Left ventricle myocardium inferior (tissue), 1 donor: ENCODE measurements at places on chromosomes 13 and 19. TPM values are rescaled to one million over a fixed set of nuclear protein-coding genes. Genes with fewer than 3 reads are reported as not detected.

The ZNF93 gene
- 1.3 TPM for total RNA-seq

DNA sequence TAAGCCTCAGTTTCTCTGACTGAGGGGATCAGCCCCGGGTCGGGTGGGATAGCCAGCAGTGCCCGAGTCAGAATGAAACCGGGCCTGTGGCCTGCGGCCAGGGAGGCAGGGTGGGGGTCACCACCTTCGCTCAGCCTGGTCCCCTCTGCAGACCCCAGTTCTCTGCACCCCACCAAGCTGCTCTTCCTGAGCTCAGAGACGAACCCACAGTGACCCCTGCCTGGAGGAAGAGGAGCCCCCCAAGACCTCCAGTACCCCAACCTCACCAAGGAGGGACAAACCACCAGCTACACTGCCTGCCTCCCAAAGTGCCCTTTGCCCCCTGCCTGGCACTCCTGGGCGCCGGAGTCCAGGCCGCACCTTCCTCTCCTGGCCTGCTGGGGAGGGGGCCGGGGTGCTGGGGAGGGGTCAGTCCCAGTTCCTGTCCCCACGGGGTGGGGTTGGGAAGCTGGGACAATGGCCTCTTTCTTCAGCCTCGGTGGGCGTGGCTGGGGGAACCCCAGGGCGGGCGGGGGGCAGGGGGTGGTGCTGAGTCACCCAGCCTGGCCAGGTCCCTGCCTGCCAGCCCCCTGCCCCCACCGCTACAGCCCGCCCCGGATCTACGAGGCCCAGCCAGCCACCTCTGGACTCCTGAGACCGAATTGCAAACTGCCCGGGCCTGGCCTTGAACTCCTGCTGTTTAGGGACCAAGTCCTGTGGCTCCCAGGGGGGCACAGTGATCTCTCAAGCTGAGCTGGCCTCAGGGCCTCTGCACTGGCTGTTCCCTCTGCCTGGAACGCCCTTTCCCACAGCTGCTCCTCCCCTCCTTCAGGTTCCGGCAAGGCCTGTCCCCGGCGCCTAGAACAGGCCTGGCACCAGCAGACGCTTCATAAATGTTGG, 14.3 kb downstream of the ZBTB7A start:
- no peak for DNase-seq

DNA sequence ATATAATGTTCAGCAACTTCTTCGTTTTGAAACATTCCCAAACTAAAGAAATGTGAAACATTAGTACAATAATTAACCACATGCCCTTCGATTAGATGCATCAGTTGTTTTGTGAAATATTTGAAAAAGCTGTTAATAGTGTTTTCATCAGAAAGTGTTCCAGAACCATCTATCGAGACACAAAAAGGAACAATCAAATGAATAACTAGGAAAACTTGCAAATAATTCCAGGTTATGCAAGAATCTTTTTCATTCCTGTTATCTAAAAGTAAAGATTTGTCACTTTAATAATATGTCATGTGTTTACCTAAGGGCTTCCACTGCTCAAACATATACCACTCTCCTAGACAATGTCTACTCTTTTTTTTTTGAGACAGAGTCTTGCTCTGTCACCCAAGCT, 904.2 kb upstream of the MIR17HG start:
- no peak for DNase-seq

DNA sequence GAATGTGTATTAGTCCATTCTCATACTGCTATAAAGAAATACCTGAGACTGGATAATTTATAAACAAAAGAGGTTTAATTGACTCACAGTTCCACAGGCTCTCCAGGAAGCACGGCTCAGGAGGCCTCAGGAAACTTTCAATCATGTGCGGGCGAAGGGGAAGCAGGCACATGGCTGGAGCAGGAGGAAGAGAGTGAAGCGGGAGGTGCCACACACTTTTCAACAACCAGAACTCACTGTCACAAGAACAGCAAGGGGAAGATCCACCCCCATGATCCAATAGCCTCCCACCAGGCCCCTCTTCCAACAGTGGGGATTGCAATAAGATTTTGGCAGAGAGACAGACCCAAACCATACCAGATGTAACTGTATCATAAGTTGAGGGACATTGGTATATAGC, 72.7 kb downstream of the IRS2 start:
- no peak for DNase-seq

The ZNF709 gene
- total RNA-seq, result 1.1 TPM

DNA sequence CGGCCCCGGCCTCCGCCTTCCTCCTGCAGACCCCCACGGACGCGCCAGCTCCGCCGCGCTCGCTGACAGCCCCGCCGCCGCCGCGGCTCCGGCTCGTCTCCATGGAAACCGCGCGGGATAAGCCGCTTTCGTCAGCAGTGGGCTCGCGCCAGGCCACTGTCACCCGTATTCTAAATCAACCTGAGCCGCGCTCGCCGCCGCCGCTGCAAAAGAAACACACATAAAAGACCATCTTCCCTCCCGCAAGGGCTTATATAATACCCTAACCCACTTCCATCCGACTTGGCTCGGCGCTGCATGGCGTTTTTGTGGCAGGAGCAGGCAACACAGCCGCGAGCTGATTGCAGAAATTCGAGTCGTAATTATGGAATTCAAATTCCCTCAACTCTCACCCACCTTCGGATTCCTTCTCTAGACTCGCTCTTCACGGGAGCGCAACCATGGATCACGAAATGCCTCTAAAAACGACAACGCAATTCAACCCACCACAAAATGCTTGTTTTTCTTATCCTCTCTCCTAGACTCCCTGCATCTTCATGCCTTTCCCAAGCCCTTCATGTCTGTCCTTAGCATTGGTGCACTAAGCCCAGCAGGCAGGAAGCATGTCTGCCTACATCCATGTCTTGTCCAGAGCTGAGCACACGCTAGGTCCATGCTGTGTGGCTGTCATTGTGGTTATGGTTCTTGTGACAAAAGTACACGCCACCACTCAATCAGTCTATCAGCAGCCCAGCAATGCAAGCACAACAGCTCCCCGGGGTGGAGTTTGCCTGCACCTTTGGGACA, at the start of gene AMER2:
TSS of gene AMER2 (minus strand) at position 772 of the 786 bp plus-strand sequence. CDS start at position 103, 669 bp downstream.
- peak; percentile 20 for DNase-seq

- no peak for DNase-seq
These were observed 42.6 kb downstream of the B3GLCT start for GRCh38 chr13:31242367-31242766.

GRCh38 chr13:99354371-99354951, 47.3 kb upstream of the GPR183 start:
- DNase-seq, result no peak

DNA sequence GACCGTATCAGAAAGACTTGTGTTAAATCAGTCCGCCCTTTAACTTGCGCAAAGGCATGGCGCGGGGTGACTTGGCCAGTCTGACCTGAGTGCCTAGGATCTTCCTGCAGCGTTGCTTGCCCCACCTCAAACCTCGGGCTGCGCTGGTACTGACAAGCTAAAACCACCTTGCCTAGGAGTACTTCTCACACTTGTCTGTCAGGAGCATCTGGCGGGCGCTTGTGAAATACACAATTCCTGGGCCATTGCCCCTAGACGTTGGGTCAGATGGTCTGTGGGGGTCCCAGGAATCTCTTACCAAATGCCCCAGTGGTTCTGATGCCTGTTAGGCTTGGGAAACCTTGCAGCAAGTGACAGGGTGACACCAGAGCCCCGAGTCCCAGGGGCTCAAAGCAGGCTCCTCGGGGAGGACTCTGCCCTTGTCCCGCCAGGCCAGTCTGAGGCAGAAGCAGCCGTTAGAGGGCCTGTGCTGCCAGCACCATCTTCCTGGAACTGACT, 12.9 kb downstream of the CEBPG start:
- peak; percentile 14 for DNase-seq

The PGLYRP1 gene
- not detected for total RNA-seq

The NKG7 gene
- 1.8 TPM for total RNA-seq
